Ovary (tissue), 10 donors: ENCODE measurements at places on chromosomes 6 and 20. TPM values are rescaled to one million over a fixed set of nuclear protein-coding genes. Genes with fewer than 3 reads are reported as not detected.

GRCh38 chr20:64062276-64062595, 762 bp upstream of the TCEA2 start:
- no peaks in the 10 kb centered on the region for H3K27me3 ChIP-seq
- no peak overlapping the region for H3K27ac ChIP-seq
- DNase-seq, result no peak
- peaks cover 4% of the 10 kb centered on the region for H3K4me1 ChIP-seq
- H3K36me3 ChIP-seq, result no peaks in the 10 kb centered on the region
- H3K4me3 ChIP-seq, result peak overlapping the region; percentile 69

The TSPO2 gene
- total RNA-seq, result not detected

- no peak for DNase-seq
- no peak overlapping the region for H3K4me3 ChIP-seq
- H3K27me3 ChIP-seq, result no peaks in the 10 kb centered on the region
- H3K27ac ChIP-seq, result no peak overlapping the region
Observed at GRCh38 chr20:40444516-40444915, 244.5 kb downstream of the MAFB start.

The SIRPG gene
- 0.25 TPM for total RNA-seq

The C20orf202 gene
- total RNA-seq, result 0.30 TPM

- H3K4me1 ChIP-seq, result peaks cover 7% of the 10 kb centered on the region
- no peaks in the 10 kb centered on the region for H3K27me3 ChIP-seq
- no peak overlapping the region for H3K27ac ChIP-seq
- no peak for DNase-seq
- H3K4me3 ChIP-seq, result no peak overlapping the region
Observed at GRCh38 chr20:53870426-53871315, 199.7 kb downstream of the BCAS1 start.

DNA sequence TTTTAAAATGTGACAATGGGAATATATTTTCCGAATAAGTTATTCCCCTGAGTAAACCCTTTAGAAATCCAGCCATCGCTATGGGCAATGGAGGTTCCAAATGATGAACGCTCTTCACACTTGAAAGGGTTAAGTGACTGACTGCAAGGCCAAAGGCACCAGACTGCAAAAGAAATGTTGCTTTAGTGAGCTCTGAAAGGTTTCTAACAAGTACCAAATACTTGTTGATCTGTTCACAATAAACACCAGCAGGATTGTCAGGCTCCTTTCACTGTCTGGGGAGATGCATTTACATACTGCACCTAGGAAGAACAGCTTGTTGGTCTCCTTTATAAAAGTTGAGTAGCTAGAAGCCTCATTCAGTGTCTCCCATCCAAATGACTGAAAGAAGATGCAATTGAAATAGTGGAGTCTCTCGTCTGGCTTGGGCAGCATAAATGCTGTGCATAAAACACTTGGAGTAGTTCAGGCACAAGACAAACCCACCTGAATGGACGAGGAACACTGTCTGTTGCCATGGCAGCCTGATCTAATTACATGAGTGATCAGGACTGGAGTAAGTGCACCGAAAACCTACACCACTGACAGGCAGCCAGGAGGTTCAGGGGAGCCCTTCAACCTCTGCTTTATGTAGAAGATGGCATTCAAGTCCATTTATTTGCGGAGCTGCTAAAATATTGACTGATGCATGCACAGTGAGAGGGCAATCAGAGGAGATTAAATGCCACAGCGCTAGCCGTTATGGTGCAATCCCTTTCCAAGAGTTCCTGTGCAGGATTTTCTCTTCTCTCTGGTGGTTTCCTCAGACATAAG, 2.9 kb downstream of the ATXN1 start:
- H3K27me3 ChIP-seq, result no peaks in the 10 kb centered on the region
- DNase-seq, result no peak
- H3K36me3 ChIP-seq, result no peaks in the 10 kb centered on the region
- no peak overlapping the region for H3K27ac ChIP-seq

The RUNX2 gene
- total RNA-seq, result 4.5 TPM

GRCh38 chr6:166395778-166396177, 13.0 kb upstream of the MPC1 start:
- H3K4me3 ChIP-seq, result no peak overlapping the region
- no peaks in the 10 kb centered on the region for H3K27me3 ChIP-seq
- H3K36me3 ChIP-seq, result no peaks in the 10 kb centered on the region
- no peak overlapping the region for H3K27ac ChIP-seq
- H3K4me1 ChIP-seq, result no peaks in the 10 kb centered on the region
- no peak for DNase-seq

The ZSCAN16 gene
- 3.7 TPM for total RNA-seq

- no peaks in the 10 kb centered on the region for H3K36me3 ChIP-seq
- H3K4me3 ChIP-seq, result no peak overlapping the region
- no peaks in the 10 kb centered on the region for H3K27me3 ChIP-seq
- no peak overlapping the region for H3K27ac ChIP-seq
- no peak for DNase-seq
- peaks cover 3% of the 10 kb centered on the region for H3K4me1 ChIP-seq
Observed at GRCh38 chr6:157203764-157204163, 119.6 kb downstream of the TMEM242 start.

The GNL1 gene
- 44.5 TPM for total RNA-seq

The ACTL10 gene
- 2.4 TPM for total RNA-seq

GRCh38 chr6:3758842-3759144, 7.3 kb upstream of the PXDC1 start:
- no peaks in the 10 kb centered on the region for H3K36me3 ChIP-seq
- H3K27me3 ChIP-seq, result no peaks in the 10 kb centered on the region
- no peak overlapping the region for H3K27ac ChIP-seq
- H3K4me1 ChIP-seq, result no peaks in the 10 kb centered on the region
- H3K4me3 ChIP-seq, result no peak overlapping the region

The GABRR1 gene
- total RNA-seq, result not detected

The CCN6 gene
- total RNA-seq, result 2.2 TPM

The CD24 gene
- 14.3 TPM for total RNA-seq

DNA sequence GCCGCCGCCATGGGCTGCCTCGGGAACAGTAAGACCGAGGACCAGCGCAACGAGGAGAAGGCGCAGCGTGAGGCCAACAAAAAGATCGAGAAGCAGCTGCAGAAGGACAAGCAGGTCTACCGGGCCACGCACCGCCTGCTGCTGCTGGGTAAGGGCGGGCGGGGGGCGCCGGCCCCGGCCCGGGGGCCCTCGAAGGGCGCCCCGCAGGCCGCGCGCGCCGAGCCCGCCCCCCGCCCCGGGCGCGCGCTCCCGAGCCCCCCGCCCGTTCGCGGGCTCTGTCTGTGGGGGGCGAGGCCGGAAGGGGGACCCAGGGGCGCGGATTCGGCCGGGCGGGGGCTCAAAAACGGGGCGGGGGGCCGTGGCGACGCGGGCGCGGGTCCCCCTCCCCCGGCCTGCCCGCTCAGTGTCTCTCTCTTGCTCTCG, 39.2 kb downstream of the GNAS start:
- peak; percentile 71 for DNase-seq
- no peaks in the 10 kb centered on the region for H3K36me3 ChIP-seq
- H3K4me3 ChIP-seq, result peak overlapping the region; percentile 83
- H3K27me3 ChIP-seq, result no peaks in the 10 kb centered on the region
- peak overlapping the region; percentile 98 for H3K27ac ChIP-seq

GRCh38 chr6:27812805-27813492, 99.2 kb downstream of the OR2B2 start:
- no peak overlapping the region for H3K4me3 ChIP-seq
- H3K27me3 ChIP-seq, result no peaks in the 10 kb centered on the region
- no peaks in the 10 kb centered on the region for H3K36me3 ChIP-seq
- H3K4me1 ChIP-seq, result peaks cover 4% of the 10 kb centered on the region

The BIRC7 gene
- total RNA-seq, result not detected

DNA sequence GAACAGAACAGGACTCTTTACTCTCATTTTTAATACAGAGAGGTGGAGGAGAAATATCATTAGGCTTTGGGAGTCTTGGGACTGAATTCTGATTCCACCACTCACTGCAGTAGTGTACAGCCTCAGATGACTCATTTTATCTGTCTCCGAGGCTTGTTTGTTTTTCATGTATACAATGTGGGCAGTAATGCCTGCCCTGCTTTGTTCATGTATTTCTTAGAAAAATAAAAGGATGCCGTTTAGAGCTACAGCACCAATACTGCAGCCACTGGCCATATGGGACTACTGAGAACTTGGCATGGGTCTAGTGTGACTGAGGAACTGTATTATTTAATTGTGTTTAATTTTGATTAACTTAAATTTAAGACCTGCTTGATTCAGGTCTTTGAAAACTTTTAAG, 41.2 kb upstream of the JAG1 start:
- H3K27me3 ChIP-seq, result no peaks in the 10 kb centered on the region
- no peaks in the 10 kb centered on the region for H3K4me1 ChIP-seq
- no peaks in the 10 kb centered on the region for H3K36me3 ChIP-seq
- no peak overlapping the region for H3K4me3 ChIP-seq
